A549 treated with Mapracorat at 1 μM for 4 hours (cell line): ENCODE measurements at places on chromosomes 12 and 14. TPM values are rescaled to one million over a fixed set of nuclear protein-coding genes. Genes with fewer than 3 reads are reported as not detected.

Gene CDC42BPB
- 68.2 to 86.6 TPM (median 81.1 TPM) in 5 replicates for total RNA-seq

Gene DPY19L2
- 1.2 to 2.7 TPM (median 2.0 TPM) in 5 replicates for total RNA-seq

Gene LHX5
- total RNA-seq, result not detected in 5 replicates

Gene SLC38A4
- total RNA-seq, result 0.04 to 0.17 TPM (median 0.08 TPM) in 5 replicates

Gene ESR2
- total RNA-seq, result 0.05 to 0.20 TPM (median 0.06 TPM) in 5 replicates

Gene KRT85
- total RNA-seq, result 0.06 to 0.08 TPM (median 0.07 TPM) in 4 of 5 replicates, not detected in the other

Gene TMEM63C
- 2.6 to 4.5 TPM (median 3.6 TPM) in 5 replicates for total RNA-seq

Gene PLEKHG7
- not detected in 5 replicates for total RNA-seq

Gene PTGDR
- not detected in 5 replicates for total RNA-seq

Gene SLC17A8
- 0.03 TPM in 1 of 5 replicates, not detected in the others for total RNA-seq

Gene TEDC1
- 29.4 to 53.0 TPM (median 43.2 TPM) in 5 replicates for total RNA-seq

Gene BCL2L14
- total RNA-seq, result not detected in 5 replicates

Gene ENDOU
- not detected in 5 replicates for total RNA-seq

Gene FOXN4
- 0.15 to 0.20 TPM in 2 of 5 replicates, not detected in the others for total RNA-seq

Gene RIC8B
- 7.9 to 11.0 TPM (median 8.8 TPM) in 5 replicates for total RNA-seq

Gene KRT7
- 4,849 to 5,975 TPM (median 5,509 TPM) in 5 replicates for total RNA-seq

Gene HOXC4
- 2.1 to 3.7 TPM (median 3.3 TPM) in 5 replicates for total RNA-seq

Gene CALM1
- 311 to 356 TPM (median 333 TPM) in 5 replicates for total RNA-seq

Gene GLIPR1L1
- total RNA-seq, result not detected in 5 replicates

Gene RND1
- 4.3 to 8.4 TPM (median 5.8 TPM) in 5 replicates for total RNA-seq
